Inflammatory macrophage (primary cell): ENCODE measurements at places on chromosomes 16 and 17.
A peak's percentile ranks its signal among the peaks of the same experiment; 100 is the strongest.

DNA sequence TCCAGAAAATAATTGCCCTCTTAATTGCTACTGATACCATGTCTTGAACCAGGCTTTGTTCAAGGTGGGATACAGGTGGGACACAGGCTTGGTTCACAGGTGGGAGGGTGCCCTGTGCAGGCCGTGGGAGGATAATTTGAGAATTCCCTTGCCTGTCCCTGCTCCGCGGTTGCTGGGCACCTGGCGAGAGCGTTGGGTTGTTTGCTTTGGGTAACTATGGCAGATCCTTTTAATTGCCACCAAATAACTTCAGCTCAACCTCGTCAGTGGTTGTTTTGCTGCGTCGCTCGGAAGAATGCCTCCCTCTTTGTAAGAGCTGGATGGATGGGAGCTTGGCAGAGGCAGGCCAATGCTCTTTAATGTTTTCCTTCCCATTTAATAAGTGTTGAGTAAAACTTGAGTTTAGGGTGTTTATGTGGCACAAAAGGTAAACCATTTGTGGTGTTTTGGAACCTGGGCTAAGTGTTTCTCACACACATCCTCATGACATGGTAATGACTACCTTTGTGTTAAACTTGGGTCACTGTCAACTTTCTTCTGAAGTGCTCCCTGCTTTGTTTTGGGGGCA lies 202.5 kb downstream of the MSI2 start:
- DNase-seq: no peak

DNA sequence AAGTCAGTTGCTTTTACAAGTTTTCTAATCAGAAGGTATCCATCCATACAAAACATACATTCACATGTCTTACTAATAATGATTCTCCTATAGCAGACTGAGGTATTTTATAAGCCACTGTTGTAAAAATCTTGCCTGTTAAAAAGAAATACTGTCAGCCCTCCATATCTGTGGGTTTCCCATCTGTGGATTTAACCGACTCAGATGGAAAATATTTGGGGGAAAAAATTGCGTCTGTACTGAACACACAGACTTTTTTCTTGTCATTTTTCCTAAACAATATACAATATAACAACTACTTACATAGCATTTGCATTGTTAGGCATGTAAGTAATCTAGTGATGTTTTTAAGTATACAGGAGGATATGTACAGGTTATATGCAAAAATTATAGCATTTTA lies 90.4 kb downstream of the PARN start:
- no peak for DNase-seq

GRCh38 chr16:1828645-1829410 lies 1.8 kb downstream of the FAHD1 start:
- no peak for DNase-seq

DNA sequence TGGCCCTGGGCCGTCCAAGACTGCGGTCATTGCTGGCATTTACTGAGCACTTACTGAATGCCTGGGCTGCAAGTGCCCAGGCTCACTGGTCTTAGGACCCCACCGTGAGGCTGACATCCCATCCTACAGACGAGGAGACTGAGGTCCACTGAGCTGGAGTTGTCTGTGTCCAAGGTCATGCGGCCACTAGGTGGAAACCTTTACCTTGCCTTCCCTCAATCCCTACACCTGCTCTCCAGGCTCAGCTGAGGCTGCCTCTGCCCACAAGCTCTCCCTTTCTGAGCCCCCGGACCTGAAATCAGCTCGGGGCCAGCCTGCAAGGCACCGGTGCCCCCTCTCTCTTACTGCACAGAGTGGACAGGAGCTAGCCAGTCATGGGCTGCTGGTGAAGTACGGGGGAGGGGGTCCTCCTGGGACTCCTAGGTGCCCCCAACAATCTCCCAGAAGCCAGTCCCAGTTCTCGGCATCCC lies 1.5 kb downstream of the CASKIN1 start:
- no peak for DNase-seq

- no peak for DNase-seq
Measured at GRCh38 chr17:18241229-18241871, 15.9 kb downstream of the LLGL1 start.

DNA sequence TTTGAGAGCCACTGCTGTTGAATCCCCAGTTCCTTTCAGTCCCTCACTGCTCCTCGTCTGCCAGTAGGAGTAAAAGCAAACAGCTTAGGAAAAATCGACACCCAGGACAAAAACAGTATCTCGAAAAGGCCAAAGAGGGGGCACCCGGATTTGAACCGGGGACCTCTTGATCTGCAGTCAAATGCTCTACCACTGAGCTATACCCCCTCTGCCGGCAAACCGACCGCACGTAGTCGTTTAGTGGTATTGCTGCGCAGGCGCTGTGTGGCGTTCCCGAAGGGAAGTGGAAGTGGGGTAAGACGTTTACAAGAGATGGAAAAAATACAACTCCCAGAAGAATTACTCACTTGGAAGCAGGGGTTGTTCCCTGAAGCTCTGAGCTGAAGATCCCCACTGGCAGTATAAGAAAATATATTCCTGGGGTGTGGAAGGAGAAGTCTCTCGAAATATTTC lies 2.2 kb upstream of the PLXDC1 start:
- DNase-seq: peak; percentile 95

DNA sequence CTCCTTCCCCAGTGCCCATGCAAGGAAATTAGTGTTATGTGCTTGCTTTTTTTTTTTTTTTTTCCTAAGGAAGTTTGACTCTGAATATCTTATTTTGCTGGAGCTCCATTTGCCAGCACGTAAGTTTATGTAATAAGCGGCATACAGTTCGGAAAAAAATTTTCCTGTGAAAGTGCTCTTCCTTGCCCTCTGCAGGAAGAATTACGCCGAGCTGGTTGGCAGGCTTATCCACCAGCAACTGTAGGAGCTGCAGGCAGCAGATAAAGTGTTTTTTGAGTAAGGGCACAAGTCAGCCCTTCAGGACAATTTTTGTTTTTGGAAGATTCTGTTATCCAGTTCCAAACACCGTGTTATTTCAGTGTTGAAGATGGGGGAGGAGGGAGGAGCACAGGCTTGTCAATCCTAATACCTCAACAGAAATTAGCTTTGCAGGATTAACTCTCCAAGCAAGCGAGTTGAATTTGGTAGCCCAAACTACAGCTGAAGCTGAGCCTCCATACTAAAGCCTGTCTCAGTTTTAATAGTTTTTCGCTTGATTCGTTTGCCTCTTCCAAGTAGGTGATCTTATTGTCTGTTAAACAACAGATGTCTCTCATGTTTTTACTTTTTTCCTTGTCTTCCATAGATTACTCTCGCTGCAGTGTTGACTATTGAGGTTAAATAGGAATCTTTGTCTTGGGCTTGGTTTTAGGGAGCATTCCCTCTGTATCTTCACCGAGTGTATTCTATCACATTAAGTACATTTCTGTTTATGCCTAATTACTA lies 1.1 kb downstream of the SPECC1 start:
- peak; percentile 61 for DNase-seq

DNA sequence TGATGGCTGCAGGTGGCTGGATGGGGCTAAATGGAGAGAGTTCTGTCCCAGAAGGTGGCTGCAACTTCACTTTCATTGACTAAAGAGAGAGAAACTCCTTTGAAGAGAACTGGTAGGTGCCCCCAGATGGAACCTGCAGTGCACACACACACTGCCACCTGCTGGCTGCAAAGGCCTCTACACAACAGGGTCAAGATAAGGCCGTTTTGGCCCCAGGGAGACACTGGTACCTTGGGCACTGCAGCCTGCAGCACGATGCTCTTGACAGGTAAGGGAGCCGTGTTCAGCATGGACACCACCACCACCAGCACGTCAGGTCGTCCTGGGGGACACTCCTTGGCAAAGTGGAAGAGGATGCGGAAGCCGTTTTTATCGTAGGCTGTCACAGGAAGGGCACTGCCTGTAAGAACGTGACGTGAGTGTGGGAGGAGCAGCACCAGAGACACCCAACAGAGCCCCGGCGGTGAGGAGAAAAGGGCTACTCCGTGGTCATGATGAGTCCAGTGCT lies 22.7 kb downstream of the GGA3 start:
- DNase-seq: peak; percentile 73

GRCh38 chr17:15377616-15378015 lies 36.2 kb upstream of the TEKT3 start:
- no peak for DNase-seq

GRCh38 chr16:56617212-56618085 lies 8.1 kb upstream of the MT1E start:
- no peak for DNase-seq

GRCh38 chr17:17137731-17138585 lies 68.2 kb downstream of the PLD6 start:
- DNase-seq: no peak

GRCh38 chr17:38735161-38735997 lies 5.2 kb downstream of the CISD3 start:
- DNase-seq: no peak

GRCh38 chr17:35809855-35810461 lies 674 bp downstream of the TAF15 start:
- DNase-seq: no peak

DNA sequence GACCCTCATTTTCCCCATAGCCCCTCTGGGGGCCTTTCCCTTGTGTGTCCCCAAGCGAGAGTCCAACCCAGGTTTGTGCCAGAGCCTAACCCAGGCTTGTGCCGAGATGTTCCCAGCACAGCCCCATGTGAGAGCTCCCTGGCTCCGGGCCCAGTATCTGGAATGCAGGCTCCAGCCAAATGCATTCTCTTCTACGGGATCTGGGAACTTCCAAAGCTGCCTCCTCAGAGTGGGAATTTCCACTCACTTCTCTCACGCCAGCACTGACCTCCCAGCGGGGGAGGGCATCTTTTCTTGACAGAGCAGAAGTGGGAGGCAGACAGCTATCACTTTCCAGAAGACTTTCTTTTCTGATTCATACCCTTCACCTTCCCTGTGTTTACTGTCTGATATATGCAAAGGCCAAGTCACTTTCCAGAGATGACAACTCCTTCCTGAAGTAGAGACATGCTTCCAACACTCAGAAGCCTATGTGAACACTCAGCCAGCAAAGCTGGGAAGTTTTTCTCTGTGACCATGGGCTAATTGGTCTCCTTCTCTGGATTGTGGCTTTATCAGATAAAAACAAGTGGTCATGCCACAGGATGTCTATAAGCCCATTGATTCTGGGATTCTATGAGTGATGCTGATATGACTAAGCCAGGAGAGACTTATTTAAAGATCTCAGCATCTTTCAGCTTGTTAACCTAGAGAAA lies 2.5 kb upstream of the CCL2 start:
- DNase-seq: peak; percentile 23

GRCh38 chr17:6667516-6667915 lies 16.0 kb downstream of the C17orf100 start:
- DNase-seq: no peak

DNA sequence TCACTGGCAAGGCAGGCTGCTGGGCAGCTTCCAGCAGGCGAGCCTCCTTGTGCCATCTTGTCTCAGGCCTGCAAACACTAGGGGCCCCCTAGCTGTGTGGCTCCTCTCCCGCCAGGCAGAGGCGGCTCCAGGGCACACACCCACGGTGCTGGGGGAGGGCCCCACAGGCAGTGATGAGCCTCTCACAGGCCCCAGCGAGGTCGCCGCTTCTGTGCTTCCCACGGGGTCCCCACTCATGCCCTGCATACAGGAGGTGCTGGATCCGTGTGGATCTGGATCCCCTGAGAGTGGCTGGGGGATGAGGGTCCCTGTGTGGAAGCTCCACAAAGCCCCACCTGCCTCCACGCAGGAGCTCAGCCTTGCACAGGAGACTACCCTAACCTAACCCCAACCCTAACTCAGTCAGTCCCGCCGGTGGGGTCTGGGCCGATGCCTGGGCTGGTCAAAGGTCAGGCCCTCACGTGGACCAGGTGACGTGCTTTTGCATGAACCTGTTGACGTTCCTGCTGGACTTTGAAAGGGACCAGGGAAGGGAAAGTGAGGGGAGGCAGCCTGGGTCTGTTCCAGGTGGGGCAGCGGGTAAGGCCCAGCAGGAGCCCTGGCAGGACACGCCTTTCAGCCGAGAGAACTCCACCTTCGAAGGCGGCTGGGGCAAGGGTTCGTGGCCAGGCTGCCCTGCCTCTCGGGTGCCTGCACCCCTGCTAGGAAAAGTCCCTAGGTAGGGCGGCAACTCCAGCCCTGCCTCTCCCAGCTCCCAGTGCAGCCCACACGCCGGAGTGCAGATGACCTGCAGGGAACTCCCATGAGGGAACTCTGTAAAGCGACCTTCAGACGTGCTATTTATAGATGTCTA lies 5.2 kb downstream of the SECTM1 start:
- no peak for DNase-seq

GRCh38 chr17:35028531-35029262 lies 34.8 kb downstream of the RFFL start:
- peak; percentile 37 for DNase-seq

DNA sequence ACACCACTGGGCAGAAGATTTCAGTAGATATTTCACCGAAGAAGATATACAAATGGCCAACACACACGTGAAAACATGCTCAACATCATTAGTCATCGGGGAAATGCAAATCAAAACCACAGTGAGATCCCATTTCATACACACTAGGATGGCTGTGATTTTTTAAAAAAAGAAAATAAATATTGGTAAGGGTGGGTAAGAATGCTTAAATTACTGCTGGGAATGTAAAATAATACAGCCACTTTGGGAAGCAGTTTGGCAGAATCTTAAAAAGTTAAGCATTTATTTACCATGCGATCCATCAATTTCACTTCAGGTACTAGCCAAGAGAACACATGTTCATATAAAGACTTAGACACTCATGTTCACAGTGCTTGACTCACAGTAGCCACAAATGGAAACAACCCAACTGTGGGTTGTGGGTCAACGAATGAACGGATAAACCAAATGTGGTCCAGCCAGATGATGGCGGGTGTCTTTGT lies 6.5 kb upstream of the C16orf74 start:
- no peak for DNase-seq

GRCh38 chr17:40556884-40557414 lies 8.3 kb downstream of the CCR7 start:
- no peak for DNase-seq

GRCh38 chr17:3763777-3764170 lies 37.2 kb downstream of the ITGAE start:
- DNase-seq: peak; percentile 62

DNA sequence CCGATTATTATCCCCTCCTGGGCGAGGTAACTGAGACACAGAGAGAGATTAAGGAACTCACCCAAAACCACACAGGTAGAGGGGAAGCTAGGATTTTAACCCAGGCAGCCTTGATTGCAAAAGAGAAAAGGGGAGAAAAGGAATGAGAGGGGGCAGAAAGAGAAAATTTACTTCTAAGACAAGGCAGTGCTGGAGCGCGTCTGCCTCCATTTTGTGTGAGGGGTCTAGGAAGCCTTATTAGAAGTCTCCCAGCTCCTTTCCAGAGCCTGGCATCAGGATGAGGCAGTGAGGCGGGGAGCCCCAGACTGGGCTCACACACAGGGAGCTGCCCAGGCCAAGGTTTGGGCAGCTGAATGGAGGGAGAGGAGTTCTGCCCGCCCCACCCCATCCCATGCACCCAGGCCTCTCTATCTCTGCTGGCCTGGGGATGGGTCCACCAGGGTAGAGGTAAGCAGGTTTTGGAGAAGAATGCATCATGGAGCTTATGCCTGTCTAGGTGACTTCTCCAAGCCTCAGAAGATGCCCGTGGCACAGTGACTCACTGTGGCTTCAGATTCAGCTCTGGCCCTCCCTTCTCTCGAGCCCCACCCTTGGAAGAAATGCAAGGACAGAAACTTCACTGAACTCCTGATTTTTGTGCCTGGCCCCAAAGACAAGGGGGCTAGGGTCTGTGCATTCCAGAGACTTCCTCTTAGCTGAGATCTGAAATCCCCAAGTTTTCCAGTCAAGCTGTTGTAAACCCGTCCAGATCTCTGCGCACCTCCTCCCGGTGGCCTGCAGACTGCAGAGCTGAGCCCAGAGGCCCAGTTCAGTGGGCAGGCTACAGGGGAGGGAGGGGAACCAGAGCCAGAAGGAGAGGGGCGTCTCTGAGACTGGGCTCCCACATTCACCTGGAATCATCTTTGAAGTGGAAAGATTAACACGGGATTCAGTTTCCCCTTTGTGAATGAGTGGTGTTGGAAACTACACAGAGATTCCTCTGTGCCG lies 95.1 kb upstream of the CDH5 start:
- DNase-seq: no peak
